Fibroblast of skin of scalp (primary cell): ENCODE measurements at places on chromosomes 1 and 21.

- DNase-seq = peak; percentile 83
Observed at GRCh38 chr1:24393892-24394291, 19.7 kb downstream of the STPG1 start.

DNA sequence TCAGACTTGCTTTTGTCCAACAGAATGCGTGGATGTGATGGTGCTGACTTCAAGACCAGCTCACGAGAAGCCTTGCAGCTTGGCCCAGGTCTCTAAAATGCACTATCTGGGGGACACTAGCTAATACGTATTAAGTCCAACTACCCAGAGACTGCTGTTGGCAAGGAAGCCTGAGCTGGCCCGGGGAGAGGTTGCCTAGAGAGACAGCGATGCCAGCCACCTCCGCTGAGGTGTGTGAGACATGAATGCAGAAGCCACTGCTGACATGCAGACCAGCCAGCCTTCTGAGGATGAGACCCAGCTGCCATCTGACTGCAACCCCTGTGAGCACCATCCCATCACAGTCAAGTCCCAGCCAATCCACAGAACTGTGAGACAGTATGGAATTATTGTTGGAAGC, 32.5 kb downstream of the THAP3 start:
- DNase-seq = no peak

DNA sequence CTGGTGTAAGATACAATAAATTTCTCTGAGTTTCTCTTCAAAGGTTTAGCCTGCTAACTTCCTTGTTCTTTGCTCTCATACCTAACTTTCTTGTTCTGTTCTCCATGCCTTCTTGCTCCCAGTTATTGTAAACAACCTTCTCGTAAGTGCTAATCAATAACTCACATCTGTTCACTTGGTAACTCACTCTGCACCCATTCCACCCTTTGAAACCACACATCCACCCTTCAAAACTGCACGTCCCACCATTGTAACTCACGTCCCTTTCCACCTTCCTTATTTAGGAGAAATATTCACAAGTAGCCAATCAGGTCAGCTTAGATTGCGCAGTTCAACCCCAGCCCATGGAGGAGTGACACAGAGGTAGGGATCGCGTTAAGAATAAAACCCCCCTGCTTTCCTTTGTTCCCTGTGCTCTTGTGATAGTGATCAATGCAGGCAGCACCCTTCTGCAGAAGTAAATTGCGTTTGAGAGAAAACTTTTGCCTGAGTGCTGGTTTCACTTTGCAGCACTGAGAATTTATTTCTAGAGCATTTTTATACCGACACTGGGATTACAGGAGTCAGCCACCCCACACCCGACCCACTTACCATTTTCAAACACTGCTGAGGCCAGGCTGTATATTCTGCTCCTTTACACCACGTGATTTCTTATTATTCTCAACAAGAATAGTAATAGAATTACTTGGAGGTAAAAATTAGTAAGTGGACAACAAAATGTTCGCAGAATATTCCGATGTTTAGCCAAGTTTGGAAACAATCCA, 789.2 kb upstream of the RGS18 start:
- no peak for DNase-seq

DNA sequence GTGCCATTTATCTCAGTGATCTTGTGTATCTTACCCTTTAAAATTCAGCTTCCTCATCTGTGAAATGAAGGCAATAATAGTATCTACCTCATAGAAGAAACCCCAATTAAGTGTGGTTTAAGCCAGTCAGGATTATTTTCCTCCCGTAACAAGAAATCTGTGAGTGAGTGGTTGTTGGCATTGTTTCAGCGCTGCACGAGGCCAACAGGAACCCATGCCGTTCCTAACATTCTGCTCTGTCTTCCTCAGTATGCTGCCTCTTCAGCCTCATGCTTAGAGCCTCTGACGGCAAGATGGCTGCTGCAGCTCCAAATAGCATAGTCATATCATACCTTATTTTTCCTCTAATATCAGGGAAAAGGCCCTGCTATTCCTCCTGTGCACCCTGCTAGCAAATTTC, 289.7 kb downstream of the TM2D1 start:
- DNase-seq = no peak
